ENCODE measurements at places on chromosomes 7 and 10.

GRCh38 chr10:18252086-18252485 lies 111.9 kb downstream of the CACNB2 start:
- no peak for DNase-seq

DNA sequence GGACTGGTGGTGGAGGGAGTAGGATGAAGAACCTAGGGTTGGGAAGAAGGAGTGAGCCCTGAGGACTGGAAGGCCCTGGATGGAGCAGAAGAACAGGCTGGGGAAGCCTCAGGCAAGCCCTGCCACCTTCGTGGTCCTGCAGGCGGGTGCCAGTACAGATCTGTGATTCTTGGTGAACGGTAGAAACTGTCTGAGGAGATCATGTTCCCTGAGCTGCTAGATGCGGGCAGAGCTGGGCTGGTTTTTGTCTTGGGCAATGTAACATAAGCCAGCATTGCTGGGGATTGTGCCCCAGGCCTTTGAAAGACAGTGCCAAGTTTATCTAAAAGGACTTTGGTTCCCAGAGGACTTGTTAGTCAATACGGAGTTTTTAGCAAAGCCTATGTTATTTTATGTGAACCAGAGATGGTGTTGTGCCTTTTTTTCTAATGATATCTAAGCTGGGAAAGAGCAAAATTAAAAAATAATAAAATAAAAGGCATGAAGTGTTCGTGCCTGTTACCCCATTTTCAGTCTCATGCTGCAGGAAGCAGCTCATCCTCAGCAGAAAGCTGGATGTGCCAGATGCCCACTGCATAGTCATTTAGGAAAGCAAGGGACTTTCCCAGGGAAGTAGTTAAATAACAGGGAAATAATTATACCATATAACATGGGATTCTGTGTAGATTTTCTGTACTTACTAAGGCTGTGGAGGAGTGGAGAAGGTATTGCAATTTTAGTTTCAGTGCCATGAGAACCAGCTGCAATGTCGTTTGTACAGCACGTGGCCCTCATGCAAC lies 24.4 kb upstream of the FIGNL1 start:
- no peak for DNase-seq

DNA sequence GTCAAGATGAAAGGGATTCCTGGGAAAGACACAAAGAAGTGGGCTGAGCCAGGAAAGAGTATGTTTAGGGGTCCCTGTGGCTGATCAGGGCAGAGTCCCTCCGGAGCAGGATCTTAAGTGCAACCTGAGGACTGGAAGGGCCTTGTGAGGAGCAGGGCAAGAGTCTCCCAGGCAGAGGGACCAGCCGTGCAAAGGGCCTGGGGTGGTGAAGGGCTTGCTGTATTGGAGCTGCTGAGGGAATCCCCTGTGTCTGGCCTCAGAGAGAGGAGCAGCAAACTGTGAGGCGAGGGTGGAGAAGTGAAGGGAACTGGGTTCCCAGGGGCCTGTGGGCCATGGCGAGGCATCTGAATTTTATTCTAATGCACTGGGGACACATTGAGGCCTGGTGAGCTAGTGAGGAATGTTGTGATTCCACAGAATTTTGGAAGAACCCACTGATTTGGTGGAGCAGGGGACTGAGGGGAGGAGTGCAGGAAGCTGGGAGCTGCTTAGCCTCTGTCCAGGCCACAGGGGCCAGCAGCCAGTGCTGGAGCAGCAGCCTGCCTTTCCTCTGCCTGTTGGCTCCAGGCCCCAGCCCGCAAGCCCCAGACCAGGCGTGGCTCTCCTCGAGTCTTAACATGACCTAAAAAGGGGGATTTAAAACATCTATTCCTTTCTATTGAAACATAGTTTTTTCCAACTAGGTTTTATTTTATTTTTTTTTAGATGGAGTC lies 138.4 kb upstream of the IGFBP3 start:
- DNase-seq = peak; percentile 62

GRCh38 chr7:44771358-44771757 lies 22.7 kb downstream of the ZMIZ2 start:
- no peak for DNase-seq

- no peak for DNase-seq
Measured at GRCh38 chr10:21499701-21500577, 25.5 kb downstream of the SKIDA1 start.

DNA sequence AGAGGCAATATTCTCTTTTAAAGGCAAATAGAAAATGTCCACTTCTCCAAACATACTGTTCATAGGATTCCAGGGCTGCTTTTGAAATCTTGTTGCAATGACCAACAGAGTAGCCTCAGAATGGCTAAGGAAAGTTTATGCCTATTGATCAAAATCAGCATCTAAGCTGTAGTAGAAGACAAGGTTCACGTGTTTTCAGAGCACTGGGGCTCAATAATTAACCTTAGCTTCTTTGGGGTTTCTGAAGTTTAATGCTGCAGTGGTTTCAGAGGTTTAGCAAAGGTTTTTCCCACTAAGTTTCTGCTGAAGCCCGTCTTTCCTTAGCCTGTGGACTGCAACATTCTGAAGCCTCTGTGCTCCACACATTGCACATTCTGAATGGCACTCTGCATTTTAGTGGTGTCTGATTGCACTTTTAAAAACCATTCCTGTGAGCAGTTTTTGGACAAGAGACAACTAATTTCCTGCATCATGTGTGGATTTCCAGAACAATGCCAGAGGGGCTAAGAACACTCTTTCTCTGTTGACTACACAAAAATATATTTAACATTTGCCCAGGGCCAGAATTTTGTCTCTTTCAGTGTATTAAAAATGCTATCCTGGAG lies 342.5 kb downstream of the PTEN start:
- no peak for DNase-seq

GRCh38 chr10:33982995-33983394 lies 648.5 kb upstream of the NRP1 start:
- no peak for DNase-seq

DNA sequence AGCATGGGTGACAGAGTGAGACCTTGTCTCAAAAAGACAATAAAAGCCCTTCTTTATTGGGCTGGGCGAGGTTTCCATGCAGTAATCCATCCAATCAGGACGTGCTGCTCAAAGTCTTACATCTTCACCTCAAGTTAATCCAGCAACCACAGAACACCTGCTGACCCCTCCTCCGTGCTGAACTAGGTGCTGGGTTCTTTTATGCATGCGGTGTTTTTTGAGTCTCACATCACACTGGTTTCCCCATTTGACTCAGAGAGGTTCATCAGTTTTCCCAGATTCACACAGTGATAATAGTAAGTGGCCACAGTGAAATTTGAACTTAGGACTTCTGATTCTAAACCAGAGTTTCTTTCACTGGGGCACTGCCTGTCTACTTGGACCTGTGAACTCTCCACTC lies 58.3 kb upstream of the GTF2I start:
- no peak for DNase-seq

DNA sequence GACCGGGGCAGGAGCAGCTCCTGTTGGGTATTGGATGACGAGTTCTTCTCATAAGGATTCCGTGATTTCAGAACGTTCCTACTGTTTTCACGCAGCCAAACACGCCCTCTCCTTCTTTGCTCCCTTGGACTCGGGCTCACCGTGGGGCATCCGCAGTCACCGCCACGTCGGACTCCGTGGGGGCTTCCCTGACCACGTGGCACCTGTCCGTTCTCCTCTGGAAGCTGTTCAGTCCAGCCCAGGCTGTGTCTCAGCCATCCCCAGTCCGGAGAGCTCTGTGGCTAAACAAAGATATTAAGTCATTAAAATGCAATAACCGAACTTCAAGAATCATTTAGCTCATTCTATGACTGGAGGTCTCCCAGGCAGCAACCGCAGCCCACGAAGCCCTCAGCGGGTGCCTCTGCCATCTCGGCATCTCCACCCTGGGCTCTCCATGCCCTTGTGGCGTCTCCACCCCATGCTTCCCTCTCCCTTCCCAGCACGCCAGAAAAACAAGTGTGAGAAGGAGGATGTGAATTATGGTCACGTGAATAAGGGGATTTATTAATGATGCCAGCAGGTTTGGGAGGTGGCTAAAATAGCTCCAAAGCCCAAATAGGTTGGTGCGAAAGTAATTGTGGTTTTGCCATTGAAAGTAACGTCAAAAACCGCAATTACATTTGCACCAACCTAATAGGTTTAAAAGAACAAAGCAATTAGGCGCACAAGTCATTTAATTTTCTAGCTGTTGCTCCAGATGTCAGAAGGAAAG lies 224.6 kb upstream of the PPP2R2D start:
- no peak for DNase-seq
